ENCODE measurements at places on chromosomes 6 and 20. TPM values are rescaled to one million over a fixed set of nuclear protein-coding genes. Genes with fewer than 3 reads are reported as not detected.

GRCh38 chr6:28167926-28168325, 26.2 kb downstream of the ZKSCAN8 start:
- H3K4me1 ChIP-seq, result no peaks in the 10 kb centered on the region
- H3K4me3 ChIP-seq, result no peak overlapping the region

DNA sequence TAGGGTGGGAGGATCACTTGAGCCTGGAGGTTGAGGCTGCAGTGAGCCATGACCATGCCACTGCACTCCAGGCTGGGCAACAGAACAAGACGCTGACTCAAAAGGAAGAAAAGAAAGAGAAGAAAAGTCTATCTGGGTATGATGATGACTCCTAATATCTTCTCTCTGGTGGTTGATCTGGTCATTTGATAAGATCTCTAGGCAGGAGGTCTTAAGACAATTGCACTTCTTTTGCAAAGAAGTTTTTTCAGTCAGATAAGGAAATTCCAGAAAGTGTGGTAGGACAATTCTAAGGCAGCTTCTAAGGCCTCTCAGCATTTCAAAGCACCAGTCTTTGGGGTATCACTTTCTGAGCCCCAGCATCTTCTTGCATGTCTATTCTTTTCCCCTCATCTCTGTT, 7.7 kb upstream of the AIF1 start:
- H3K4me3 ChIP-seq, result no peak overlapping the region
- peaks cover 6% of the 10 kb centered on the region for H3K4me1 ChIP-seq
- no peak overlapping the region for H3K27ac ChIP-seq

- peaks cover 32% of the 10 kb centered on the region for H3K4me1 ChIP-seq
- DNase-seq, result no peak
- H3K27me3 ChIP-seq, result no peaks in the 10 kb centered on the region
Observed at GRCh38 chr6:87692086-87692485, 9.9 kb downstream of the AKIRIN2 start.

GRCh38 chr20:47989957-47990356, 204.7 kb upstream of the SULF2 start:
- H3K36me3 ChIP-seq, result no peaks in the 10 kb centered on the region
- no peak overlapping the region for H3K4me3 ChIP-seq
- DNase-seq, result no peak

DNA sequence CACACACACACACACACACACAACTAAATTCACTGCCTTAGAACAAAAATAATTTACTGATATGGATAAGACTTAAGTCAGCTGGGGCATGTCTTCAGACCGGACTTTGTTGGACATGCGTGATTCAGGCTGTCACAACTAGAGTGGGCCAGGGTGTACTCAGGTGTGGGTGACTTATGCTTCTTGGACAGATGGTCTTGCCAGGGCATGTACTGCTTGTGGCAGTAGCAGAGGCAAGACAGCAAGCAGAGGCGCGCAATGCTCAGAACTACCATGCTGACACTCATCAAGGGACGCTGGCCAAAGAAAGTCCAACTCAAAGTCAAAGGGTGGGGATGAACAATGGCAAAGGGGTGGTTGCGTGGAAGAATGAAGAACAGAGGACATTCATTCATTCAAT, 437.5 kb downstream of the CBLN4 start:
- H3K27me3 ChIP-seq, result no peaks in the 10 kb centered on the region
- no peaks in the 10 kb centered on the region for H3K4me1 ChIP-seq
- H3K27ac ChIP-seq, result no peak overlapping the region
- H3K4me3 ChIP-seq, result no peak overlapping the region

Gene TMEM74B
- 1.9 TPM for total RNA-seq

Gene TMEM14A
- total RNA-seq, result 12.7 TPM

- peak; percentile 87 for DNase-seq
- H3K36me3 ChIP-seq, result no peaks in the 10 kb centered on the region
- peaks cover 19% of the 10 kb centered on the region for H3K4me1 ChIP-seq
- H3K27ac ChIP-seq, result peak overlapping the region; percentile 81
- peaks cover 51% of the 10 kb centered on the region for H3K27me3 ChIP-seq
Observed at GRCh38 chr6:27502508-27503435, 29.9 kb upstream of the ZNF184 start.

DNA sequence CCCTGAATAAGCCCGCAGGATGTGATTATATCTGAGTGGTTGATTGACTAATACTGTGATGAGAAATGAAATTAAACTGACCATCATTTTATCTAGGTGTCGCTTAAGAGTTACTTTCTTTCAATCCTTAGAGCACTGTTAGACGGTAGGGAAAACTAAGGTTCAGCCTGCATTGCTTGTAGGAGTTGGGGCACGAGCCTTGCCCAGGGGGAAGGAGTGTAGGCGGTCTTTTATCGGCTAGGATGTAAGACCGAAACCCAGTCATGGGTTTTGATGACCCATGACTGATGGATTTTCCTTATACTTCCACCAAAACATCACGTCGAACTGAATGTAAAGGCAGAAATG, 392 bp upstream of the TASP1 start:
- H3K27ac ChIP-seq, result peak overlapping the region; percentile 85
- H3K36me3 ChIP-seq, result peaks cover 4% of the 10 kb centered on the region
- peaks cover 20% of the 10 kb centered on the region for H3K4me1 ChIP-seq
- no peak for DNase-seq

Gene SLC17A1
- total RNA-seq, result 0.28 TPM

- H3K27me3 ChIP-seq, result no peaks in the 10 kb centered on the region
- no peak overlapping the region for H3K4me3 ChIP-seq
- no peak overlapping the region for H3K27ac ChIP-seq
- no peak for DNase-seq
Observed at GRCh38 chr20:3162080-3162611, 2.5 kb upstream of the FASTKD5 start.

- no peak overlapping the region for H3K4me3 ChIP-seq
- no peaks in the 10 kb centered on the region for H3K4me1 ChIP-seq
- H3K27me3 ChIP-seq, result peaks cover 18% of the 10 kb centered on the region
- no peak overlapping the region for H3K27ac ChIP-seq
- no peak for DNase-seq
- H3K36me3 ChIP-seq, result no peaks in the 10 kb centered on the region
Observed at GRCh38 chr6:46421939-46422338, 69.3 kb downstream of the RCAN2 start.

DNA sequence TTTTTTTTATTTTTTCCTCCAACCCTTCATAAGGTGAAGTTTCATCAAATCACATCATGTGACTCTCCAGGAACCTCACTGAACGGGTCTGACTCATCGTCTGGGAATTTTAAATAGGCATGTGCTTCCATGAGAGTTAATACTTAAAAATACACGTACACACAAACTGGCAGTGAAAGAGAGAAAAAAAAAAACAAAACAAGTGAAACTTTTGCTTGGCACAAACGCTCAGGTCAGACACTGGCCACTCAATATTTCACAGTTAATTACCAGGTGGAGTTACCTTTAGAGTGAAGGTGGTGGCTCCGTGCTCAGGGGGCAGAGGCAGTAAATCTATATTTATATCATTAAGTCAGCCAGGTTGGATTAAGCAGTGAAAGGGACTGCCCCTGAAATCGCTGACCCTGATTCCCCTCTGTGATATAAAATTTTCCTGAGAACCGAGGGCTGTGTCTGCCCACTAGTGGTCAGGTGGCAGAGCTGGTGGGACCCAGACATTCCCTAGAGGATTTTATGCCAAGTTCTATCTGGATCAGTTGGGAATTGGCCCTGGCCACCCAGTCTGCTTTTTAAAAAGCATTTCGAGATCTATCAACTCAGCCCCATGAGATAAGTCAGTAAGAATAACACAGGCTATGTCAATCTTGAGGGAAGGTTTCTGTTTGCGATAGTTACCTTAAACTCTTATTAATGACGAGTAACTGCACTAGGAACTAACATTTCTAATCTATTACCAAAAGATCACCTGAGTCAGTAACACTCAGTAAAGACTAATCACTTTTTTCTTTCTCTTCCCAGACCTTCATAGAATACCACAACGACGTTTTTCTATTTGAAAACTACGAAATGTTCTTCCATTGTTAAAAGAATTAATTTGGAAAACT, 259.1 kb downstream of the HDGFL1 start:
- no peak overlapping the region for H3K27ac ChIP-seq
- no peaks in the 10 kb centered on the region for H3K4me1 ChIP-seq
- no peak overlapping the region for H3K4me3 ChIP-seq
- H3K27me3 ChIP-seq, result no peaks in the 10 kb centered on the region

- H3K4me1 ChIP-seq, result peaks cover 31% of the 10 kb centered on the region
- no peak for DNase-seq
- peak overlapping the region; percentile 50 for H3K4me3 ChIP-seq
- H3K36me3 ChIP-seq, result peaks cover 4% of the 10 kb centered on the region
- H3K27me3 ChIP-seq, result no peaks in the 10 kb centered on the region
Observed at GRCh38 chr20:58408603-58409246, 19.7 kb downstream of the VAPB start.

Gene HMGCLL1
- not detected for total RNA-seq

GRCh38 chr6:36618366-36619355, 24.5 kb downstream of the SRSF3 start:
- peaks cover 14% of the 10 kb centered on the region for H3K4me1 ChIP-seq
- DNase-seq, result no peak
- no peak overlapping the region for H3K4me3 ChIP-seq
- H3K27ac ChIP-seq, result no peak overlapping the region

DNA sequence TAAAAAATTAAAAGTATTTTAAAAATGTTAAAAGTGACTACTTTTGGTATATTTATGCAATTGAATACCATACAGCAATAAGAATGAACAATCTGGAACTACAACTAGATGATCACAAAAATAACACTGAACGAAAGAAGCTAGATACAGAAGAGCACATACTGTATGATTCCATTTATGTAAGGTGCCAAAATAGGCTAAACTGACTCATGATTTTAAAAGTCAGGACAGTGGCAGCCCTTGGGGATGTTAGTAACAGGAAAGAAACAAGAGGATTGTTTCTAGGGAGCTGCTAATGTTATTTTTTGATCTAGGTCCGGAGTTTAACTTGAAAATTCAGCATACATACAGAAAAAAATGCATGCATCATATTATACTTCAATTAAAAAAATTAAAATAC, 42.3 kb downstream of the KIF13A start:
- peaks cover 8% of the 10 kb centered on the region for H3K27me3 ChIP-seq
- DNase-seq, result no peak
- no peak overlapping the region for H3K4me3 ChIP-seq
- no peaks in the 10 kb centered on the region for H3K4me1 ChIP-seq
- no peak overlapping the region for H3K27ac ChIP-seq
- H3K36me3 ChIP-seq, result no peaks in the 10 kb centered on the region

- H3K27me3 ChIP-seq, result peaks cover 12% of the 10 kb centered on the region
- H3K4me3 ChIP-seq, result peak overlapping the region; percentile 28
- peak overlapping the region; percentile 14 for H3K27ac ChIP-seq
- peaks cover 19% of the 10 kb centered on the region for H3K4me1 ChIP-seq
- peak; percentile 83 for DNase-seq
- H3K36me3 ChIP-seq, result peaks cover 4% of the 10 kb centered on the region
Observed at GRCh38 chr20:43963872-43964791, 49.5 kb downstream of the TOX2 start.

- H3K36me3 ChIP-seq, result peaks cover 43% of the 10 kb centered on the region
- no peak for DNase-seq
- no peak overlapping the region for H3K4me3 ChIP-seq
- H3K4me1 ChIP-seq, result peaks cover 14% of the 10 kb centered on the region
- peak overlapping the region; percentile 10 for H3K27ac ChIP-seq
- H3K27me3 ChIP-seq, result no peaks in the 10 kb centered on the region
Observed at GRCh38 chr20:38941726-38942389, 15.6 kb downstream of the FAM83D start.

DNA sequence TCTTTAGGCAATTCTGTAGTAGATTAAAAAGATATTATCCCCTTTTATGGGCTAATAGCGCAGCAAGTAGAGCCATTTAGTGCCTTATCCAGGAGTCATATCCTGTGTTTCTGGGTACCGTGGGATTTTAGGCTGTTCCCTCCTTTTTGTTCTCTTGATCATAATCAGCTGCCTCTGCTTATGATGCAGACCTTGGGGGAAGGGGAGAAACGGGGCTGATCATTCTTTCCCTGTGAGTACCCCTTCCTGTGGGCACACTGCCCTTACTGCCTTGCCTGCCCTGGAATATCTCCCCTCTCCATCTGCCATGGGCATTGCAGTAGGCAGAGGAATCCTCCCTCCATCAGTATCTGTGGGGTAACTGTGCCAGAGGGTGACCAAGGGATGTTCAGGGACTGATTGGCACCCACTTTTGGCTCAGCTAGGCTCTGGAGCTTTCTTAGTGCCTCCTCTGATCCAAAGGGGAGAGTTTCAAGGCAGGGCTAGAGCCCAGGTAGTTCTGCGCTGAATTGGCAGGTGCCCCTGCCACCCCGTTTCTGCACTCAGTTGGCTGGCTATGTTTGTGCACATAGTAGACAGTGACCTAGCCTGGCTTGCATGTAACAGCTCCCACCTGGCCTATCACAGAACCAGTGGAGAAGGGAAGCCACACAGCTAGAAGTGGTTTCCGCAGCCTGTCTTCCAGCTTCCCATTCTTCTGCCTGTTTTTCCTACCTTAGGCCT, 103.3 kb downstream of the FIG4 start:
- peaks cover 10% of the 10 kb centered on the region for H3K36me3 ChIP-seq
- peak overlapping the region; percentile 81 for H3K27ac ChIP-seq
- no peak overlapping the region for H3K4me3 ChIP-seq

Gene MEP1A
- total RNA-seq, result not detected

Gene TMEM244
- not detected for total RNA-seq

- H3K27ac ChIP-seq, result no peak overlapping the region
- no peak overlapping the region for H3K4me3 ChIP-seq
- no peaks in the 10 kb centered on the region for H3K36me3 ChIP-seq
- H3K4me1 ChIP-seq, result no peaks in the 10 kb centered on the region
Observed at GRCh38 chr6:56145616-56146015, 101.8 kb downstream of the COL21A1 start.

DNA sequence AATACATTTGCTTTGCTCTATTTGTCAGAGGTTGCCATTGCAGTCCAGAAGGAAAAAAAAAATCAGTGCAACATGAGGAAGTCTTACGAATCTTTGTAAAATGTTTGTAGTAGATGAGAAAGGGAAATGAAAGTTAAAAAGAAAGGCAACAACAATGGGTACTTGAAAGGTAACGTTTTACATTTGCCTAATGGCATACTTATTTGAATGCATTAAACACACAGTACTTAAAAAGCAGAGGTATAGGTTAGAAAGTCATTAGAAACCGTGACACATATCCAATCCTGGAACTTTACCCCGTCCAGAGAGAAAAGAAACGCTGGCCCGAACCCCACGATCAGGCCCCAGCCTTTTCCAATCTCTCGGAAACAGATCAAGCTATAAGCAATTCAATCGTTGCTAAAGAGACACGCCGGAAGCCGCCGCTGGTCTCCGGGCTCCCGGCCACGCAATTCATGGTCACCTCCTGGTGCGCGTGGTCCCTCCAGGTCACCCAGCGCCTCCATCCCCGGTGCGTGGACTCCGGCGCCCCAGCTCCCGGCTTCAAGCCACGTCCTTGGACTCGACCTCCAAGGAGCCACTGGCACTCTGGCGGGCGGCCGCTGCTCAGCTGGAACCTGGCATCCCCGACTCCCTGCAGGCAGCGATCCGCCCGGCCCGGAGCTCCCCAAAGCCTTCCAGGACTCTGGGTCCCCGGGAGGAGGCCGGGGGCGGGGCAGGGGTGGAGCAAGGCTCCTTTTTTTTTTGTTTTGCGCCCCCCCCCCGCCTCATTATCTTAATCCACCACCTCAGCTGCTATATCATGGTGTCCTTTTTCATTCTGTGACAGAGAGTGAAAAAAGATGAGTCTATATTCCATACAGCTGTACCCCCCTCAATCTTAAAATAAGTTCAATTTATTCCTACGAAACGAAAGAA, at the start of gene SLC18B1:
Gene SLC18B1, minus strand, starts transcription at position 687 of the 918 bp plus-strand sequence. Its CDS starts 181 bp downstream, at position 506.
- peak within 1 kb of the TSS; percentile 20 for H3K27ac ChIP-seq
- H3K4me1 ChIP-seq, result peaks cover 7% of the 10 kb centered on the region
- H3K4me3 ChIP-seq, result peak within 1 kb of the TSS; percentile 92
- H3K27me3 ChIP-seq, result peaks cover 2% of the 10 kb centered on the region
- H3K36me3 ChIP-seq, result no peaks in the 10 kb centered on the region

GRCh38 chr6:73558624-73559398, 38.0 kb upstream of the EEF1A1 start:
- no peak overlapping the region for H3K27ac ChIP-seq
- no peaks in the 10 kb centered on the region for H3K36me3 ChIP-seq
- H3K4me3 ChIP-seq, result no peak overlapping the region
- no peak for DNase-seq

Measured in activated CD4-positive, alpha-beta T cell treated with anti-CD3 and anti-CD28 coated beads, Interleukin-2, amount 10 ng/mL, durations not matched to agents 24 days and 14 days (primary cell).